NCI-H510A (cell line): ENCODE measurements at places on chromosomes 11 and 22.

DNA sequence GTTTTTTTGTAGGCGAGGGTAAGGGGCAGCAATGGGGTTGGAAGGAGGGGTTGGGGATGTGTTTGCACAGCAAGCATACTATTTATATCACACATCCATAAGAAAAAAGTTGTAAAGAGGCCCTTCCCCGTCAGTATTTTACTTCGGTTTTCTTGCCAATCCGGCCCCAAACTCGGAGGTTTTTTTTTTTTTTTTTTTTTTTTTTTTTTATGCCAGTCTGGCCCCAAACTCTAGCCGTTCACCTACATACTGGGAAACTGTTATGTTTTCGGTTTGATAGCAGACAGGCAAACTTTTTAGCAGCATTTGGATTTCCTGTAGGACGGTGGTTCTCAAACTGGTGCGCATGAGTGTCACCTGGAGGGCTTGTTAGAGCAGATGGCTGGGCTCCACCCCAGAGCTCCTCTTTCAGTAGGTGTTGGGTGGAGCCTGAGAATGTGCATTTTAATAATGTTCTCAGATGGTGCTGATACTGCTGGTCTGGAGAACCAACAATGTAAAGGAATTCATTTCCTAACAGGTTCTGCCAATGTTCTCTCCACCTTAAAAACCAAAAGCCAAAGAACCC lies 76.5 kb upstream of the ZBED5 start:
- peak; percentile 7 for DNase-seq

- no peak for DNase-seq
Measured at GRCh38 chr11:95702526-95702925, 87.1 kb downstream of the FAM76B start.

- no peak for DNase-seq
Measured at GRCh38 chr11:122951211-122951610, 30.4 kb downstream of the BSX start.

- DNase-seq, result no peak
Measured at GRCh38 chr22:33625959-33626358, 294.3 kb downstream of the LARGE1 start.

DNA sequence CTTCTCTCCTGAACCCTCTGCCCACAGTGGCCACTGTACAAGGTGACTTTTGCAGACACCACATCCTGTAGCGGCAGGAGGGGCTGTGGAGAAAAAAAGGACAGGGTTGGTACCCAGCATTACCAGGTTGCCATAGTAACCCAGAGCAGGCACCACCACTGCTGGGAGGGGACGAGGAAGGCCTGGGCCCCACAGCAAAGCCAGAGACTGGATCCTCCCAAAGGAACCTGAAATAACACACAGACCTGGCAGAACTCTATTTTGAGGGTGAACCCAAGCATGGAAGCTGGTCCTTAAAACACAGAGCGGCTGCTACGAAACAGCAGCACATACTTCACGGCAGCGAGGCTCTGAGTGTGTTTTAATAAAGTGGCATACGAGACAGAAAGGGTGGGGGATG lies 380.6 kb downstream of the CTTN start:
- no peak for DNase-seq

GRCh38 chr11:125330462-125331325 lies 165.4 kb downstream of the FEZ1 start:
- DNase-seq, result no peak

DNA sequence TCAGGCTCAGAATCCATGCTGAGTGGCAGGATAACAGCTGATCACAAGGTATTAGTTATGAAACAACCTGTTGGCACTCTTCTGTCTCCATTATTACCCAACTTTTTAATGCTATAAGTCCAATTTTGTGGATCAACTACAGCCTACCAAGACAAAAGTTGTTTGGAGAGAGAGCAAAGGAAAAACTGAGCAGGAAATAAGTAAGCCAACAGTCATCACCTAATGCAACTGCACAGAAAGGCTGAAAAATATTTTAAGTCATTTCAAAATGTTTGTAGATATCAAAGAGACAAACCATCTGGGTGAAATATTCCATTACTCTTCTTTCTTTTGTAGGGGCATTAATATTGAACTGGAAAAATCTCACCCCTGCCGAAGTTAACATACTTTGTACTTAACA lies 41.6 kb downstream of the FDX1 start:
- DNase-seq, result no peak

DNA sequence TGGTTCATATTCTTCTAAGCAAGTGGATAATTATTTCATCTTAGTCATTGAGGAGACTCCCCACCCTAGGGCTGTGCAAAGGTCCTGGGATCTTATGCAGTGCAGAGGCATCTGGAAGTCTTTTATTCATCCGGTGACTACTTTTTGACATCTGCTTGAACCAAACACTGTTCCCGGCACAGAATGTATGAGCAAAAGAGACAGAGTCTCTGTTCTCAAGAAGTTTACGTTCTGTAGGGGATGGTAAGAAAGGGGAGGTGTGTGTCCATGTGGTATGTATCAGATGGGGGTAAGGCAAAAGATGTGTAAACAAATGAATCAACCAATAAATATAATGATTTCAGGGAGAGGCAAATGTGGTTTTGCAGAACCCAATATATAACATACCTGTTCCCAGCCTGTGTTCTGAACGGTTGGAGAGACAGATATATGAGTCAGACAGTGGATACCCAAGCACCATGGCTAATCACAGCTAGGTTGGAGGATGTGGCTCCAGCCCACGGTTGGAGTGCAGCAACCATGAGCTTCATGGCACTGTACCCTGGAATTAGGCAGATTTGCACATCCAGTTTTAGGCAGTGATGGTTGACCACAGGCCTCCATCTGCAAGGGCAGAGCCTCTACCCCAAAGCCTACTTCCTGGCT lies 75.1 kb upstream of the CADM1 start:
- DNase-seq, result no peak

- no peak for DNase-seq
Measured at GRCh38 chr22:26439559-26439958, 10.5 kb downstream of the ASPHD2 start.

DNA sequence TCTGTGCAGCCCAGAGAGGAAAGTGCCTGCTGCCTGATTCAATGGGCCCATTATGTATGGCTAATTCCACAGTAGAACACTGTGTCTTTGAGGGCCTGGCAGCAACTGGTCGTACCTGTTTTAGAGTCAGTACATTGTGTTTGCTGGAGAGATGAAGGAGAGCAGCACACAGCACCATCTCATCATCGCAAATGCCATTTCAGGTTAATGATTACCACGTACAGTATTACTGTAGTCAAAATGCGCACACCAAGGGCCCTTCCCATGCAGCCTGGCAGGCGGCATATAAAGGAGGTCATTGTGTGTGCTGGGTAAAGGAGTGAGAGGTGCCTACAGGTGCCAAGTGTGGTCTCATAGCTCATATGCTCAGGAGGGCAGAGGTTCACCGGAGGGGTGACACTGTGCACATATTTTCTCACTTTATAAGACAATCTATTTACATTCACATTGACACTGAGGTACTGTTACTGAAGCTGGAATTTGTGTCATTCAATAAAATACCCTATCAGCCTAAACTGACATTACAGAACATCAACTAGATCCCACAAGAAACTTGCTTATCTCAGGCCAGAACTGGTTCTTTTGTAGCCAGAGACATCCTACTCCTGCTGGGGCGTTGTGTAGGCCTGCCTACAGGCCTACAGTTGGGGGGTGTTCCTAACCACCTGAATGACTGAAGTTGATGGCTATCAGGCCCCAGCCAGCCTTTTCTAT lies 90.4 kb downstream of the APIP start:
- DNase-seq, result no peak

- DNase-seq, result no peak
Measured at GRCh38 chr11:32435511-32435941, at the start of gene WT1. TSS of gene WT1 (minus strand) at chr11:32435539.

DNA sequence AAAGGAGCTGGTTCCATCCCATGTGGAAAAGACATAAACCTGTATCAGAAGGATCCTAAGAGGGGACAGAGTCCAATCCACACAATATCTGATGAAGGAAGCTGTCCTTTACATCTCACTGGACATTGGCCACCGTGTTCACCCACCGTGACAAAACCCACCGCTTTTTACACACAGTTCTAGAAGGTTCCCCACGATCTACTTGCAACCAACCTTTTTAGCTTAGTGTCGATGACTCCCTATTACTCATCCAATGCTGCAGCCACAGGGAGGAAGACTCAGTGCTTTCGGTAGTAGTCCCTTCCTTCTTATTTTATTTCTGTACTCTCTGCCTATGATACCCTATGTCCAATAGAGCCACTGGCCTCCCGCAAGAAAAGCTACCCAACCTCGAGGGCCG lies 65.4 kb downstream of the MAPK1 start:
- DNase-seq, result no peak

DNA sequence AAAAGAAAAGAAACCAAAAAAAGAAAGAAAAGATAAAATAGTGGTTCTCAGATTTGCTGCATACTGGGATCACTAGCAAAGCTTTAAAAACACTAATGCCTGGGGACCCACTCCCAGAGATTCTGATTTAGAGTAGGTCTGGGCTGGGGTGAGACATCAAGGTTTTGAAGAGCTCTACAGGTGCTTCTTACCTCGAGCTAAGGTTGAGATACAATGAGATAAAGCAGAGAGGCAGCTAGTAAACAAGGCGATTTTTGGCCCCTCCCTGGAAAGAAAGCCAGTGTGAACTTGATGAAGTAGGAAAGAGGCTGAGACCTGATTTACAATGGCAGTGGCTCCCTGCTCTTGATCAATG lies 327.6 kb upstream of the CCDC90B start:
- no peak for DNase-seq

- no peak for DNase-seq
Measured at GRCh38 chr11:134289789-134290188, 13.6 kb downstream of the GLB1L3 start.

- no peak for DNase-seq
Measured at GRCh38 chr11:11346303-11346702, 6.7 kb downstream of the CSNK2A3 start.

DNA sequence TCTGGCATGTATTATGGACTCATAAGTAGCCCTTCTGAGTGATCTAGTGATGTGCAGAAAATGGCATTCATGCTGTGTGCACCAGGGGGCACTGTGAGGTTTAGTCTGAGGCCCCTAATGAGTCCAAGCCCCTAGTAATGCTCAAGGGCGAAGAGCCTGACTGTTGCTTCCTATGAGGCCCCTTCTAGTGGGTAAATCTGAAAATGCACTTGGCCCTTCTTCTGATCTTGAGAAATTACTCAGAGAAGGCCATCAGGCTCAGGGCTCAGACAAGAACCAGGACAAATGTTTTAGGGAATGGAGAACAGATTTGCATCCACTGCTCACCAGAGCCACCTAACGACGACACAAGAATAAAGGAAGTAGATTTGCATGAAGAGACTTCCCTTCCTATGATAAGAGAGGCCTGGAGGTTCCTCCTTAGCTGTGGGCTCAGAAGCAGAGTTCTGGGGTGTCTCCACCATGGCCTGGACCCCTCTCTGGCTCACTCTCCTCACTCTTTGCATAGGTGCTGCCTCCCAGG lies 75.8 kb downstream of the GGTLC2 start:
- DNase-seq, result no peak

GRCh38 chr11:36566407-36567053 lies 1.3 kb upstream of the RAG1 start:
- DNase-seq, result no peak

- no peak for DNase-seq
Measured at GRCh38 chr11:1034456-1035295, 1.8 kb downstream of the MUC6 start.

- DNase-seq, result no peak
Measured at GRCh38 chr11:12687740-12688139, 13.5 kb downstream of the TEAD1 start.

- DNase-seq, result no peak
Measured at GRCh38 chr22:42314709-42315391, 44.4 kb upstream of the TCF20 start.

GRCh38 chr22:27804470-27805297 lies 3.1 kb upstream of the MN1 start:
- DNase-seq, result no peak

DNA sequence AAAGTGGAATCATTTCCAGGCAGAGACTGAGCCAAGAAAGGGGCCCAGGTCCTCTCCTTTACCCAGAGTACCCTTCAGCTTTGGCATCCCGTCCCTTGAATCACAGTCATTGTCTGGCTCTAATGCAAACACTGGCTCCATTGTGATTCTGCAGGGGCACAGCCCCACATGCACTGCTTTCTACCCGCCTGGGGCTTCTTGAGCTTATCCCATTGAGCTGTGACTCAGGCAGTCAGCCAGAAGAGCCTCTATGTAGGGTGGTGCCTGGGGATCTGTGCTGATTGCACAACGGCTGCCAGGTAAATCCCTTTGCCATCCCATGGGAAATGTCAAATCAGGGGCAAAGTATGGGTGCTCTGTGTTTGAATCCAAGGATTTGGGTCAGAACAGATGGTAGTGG lies 88.9 kb downstream of the RASSF10 start:
- no peak for DNase-seq

- no peak for DNase-seq
Measured at GRCh38 chr11:122617297-122617696, 38.2 kb upstream of the UBASH3B start.

DNA sequence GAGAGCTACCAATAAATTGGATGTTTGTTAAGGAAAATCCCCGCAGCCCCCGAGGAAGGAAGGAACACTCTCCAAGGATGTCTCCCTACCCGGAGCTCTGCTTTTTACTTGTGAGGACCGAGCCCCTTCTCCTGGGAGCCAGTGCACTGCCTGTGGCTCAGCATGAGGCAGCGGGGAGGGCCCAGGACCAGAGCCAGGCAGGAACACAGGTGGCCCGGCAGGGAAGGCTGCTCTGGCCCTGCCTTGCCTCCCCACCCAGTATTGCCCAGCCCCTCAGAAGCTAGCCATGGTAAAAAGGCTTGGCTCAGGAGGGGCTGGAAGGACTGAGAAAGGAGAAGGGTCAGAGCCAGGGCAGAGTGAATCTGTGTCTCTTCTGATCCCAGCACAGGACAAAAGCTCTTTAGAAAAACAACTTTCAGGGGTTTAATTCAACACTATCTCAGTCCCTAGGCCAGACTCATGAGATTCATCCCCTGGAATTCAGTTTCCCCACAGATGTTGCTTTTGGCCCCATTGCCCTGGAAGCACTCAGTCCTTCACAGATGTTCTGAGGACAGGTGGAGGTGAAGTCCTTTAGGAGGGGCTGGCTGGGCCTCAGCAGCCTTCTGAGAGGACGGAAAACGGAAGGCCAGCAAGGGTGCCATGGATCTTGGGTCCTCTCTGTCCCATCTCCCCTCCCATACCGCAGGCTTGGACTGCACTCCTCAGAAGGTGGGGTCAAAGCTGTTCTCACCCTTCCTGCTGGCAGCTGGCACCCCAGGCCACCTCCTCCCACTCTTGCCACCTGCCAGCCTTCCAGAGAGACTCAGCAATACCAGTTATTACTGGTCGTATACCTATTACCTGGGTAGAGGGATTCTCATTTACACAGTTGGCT lies 318.9 kb downstream of the NTM start:
- no peak for DNase-seq
